ENCODE measurements at places on chromosomes 16 and 17. TPM values are rescaled to one million over a fixed set of nuclear protein-coding genes. Genes with fewer than 3 reads are reported as not detected.

Gene UMOD
- total RNA-seq: not detected

Gene FAM117A
- total RNA-seq: 10.4 TPM

Gene DNAH9
- total RNA-seq: not detected

Gene SERPINF2
- not detected for total RNA-seq

Gene SLC35G6
- not detected for total RNA-seq

Gene ASPA
- total RNA-seq: not detected

Gene ITGA3
- total RNA-seq: 93.8 TPM

Gene BICDL2
- total RNA-seq: not detected

Gene CCL14
- 9.5 TPM for total RNA-seq

Gene PALB2
- total RNA-seq: 11.8 TPM

Gene SPECC1
- total RNA-seq: 15.0 TPM

Gene EPN3
- not detected for total RNA-seq

Gene UNC45B
- not detected for total RNA-seq

Gene PRRT2
- 3.3 TPM for total RNA-seq

Gene NACA2
- not detected for total RNA-seq

Gene TMEM97
- 43.5 TPM for total RNA-seq

Gene IKZF3
- not detected for total RNA-seq

Gene NEUROD2
- not detected for total RNA-seq

Gene TNP2
- total RNA-seq: not detected

Gene CA4
- 0.29 TPM for total RNA-seq

Gene COPZ2
- total RNA-seq: 16.3 TPM

Gene EFNB3
- 1.1 TPM for total RNA-seq

Gene C1QL1
- total RNA-seq: 0.35 TPM

Gene IRF8
- not detected for total RNA-seq

Gene MAF
- total RNA-seq: 0.32 TPM

Gene RCVRN
- not detected for total RNA-seq

Gene AURKB
- total RNA-seq: 104 TPM

Gene HAP1
- 0.23 TPM for total RNA-seq

Gene DNAH17
- not detected for total RNA-seq

Gene FUS
- total RNA-seq: 569 TPM

Gene NRN1L
- not detected for total RNA-seq

Gene DYNLRB2
- total RNA-seq: not detected

Measured in endothelial cell of umbilical vein (primary cell).